ENCODE measurements at places on chromosomes 16 and 17.
A peak's percentile ranks its signal among the peaks of the same experiment; 100 is the strongest.

- DNase-seq, result peak; percentile 64
Observed at GRCh38 chr16:88455610-88456355, 2.7 kb downstream of the ZFPM1 start.

DNA sequence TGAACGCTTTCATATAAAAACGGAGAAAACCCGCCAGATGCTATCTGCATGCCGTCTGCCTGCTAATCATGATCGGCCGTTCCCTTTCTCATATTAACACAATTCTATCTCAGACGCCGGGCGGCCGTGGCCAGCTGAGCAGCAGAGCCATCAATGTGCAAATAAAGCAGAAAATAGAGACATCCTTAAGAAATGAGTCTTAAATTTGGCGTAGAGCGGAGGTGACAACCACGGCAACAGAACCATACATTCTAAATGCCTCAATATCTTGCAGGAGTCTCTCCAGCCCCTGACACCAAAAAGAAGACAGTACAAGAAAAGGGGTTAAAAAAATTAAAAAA is 2.7 kb upstream of the IRX5 start:
- no peak for DNase-seq

DNA sequence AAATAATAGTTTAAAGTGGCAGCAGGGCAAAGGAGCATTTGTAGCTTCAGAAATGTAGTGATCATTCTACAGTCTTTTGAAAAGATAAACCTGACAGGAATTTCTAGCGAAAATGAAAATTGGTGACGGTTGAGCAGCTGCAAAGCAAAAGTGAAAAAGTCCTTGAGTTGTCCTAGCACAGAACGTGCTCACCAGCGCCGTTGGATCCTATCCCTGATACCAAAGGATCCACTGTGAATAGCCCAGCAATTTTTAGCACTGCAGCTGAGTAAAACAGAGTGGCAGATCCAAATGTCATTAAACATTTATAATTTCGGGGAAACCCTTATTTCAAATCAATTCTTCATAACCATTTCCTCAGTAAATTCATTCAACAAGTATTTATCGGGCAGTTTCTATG is 453.8 kb upstream of the HSBP1 start:
- no peak for DNase-seq

DNA sequence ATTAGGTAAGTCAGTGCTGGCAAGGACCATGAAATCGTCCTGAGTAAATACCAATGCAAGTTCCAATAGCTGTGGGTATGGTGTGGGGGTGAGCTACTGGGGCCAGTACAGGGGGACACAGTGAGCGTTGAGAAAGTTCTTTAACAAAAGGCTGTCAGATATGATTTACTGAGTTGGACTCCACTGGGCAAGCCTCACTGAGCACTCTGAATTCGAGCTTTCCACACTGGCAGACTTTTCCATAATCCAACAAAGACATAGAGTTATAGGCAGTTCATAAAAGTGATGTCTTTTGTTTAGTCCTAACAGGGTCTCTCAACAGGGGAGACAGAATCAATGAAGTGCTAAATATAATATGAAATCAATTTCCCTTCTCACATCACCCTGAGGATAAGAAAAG is 489.0 kb downstream of the KCNJ2 start:
- DNase-seq, result no peak

DNA sequence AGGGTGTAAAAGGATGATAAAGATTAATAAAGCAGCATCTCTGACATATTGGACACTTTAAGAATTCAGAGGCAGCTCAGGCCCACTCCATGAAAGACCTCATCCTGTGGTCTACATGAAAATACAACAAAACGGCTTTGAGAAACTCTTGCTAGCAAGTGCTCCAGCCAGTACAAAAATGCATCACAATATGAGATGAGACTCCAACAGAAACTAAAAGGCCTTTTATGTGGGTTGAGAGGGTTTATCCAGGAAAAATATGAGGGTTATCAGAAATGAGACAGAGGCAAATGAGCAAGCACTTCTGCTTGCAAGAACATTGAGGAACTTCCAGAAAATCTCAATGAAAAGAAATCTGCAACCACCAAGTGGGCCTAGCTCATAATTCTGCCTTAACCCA is 65.7 kb downstream of the LITAF start:
- no peak for DNase-seq

- DNase-seq, result no peak
Observed at GRCh38 chr16:84808826-84809225, 11.0 kb upstream of the CRISPLD2 start.

DNA sequence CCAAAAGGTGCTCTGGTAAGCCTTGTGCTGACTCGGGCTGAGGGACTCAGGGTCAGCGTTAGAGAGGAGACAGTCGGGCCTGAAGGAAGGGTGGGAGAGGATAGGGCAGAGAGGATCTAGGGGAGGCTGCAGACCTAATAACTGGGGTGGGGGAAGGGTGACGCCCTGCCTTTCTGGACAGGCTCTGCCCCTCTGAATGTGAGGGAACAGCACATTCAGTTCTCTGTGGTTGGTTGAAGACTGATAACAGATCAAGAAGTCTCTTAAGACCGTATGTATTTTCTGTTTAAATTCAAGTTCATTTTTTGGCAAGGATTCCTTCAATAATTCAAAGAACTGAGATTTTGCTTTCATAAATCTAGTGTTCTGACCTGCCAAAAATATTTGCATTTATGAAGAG is 56.2 kb upstream of the TEKT3 start:
- no peak for DNase-seq

DNA sequence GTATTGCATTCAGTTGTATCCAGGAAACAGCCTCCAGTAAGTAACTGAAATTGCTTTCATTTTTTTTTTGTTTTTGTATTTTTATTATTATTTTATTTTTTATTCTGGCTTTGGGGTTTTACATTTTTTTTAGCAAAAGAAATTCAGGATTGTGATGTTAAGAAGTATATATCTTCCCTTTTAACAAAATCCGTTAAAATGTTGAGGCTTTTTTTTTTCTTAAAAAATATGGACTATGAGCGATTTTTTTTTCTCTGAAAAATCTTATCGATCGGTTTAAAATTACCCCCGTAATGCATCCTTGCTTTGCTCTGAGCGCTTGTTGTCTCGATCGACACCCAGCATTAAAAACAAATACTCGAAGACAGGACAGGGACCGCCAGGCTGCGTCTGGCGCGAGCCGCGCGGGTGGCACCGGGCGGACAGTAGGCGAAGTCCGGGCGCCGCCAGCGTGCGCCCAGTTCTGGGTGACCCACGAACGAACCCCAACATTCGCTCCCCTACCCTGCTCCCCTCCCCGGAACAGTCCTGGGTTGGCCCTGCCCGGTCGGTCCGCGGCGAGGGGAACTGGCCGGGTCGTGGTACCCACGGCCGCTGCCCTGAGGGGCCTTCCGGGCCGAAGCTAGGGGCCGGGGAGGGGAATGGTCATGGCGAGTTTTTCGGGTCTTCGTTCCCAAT is 482 bp downstream of the BAHCC1 start:
- DNase-seq, result no peak

- DNase-seq, result no peak
Observed at GRCh38 chr17:63480826-63481487, 4.1 kb downstream of the ACE start.

GRCh38 chr17:181245-182049 is at the start of gene DOC2B:
TSS of gene DOC2B (minus strand) at chr17:181650. CDS start at chr17:181479, 171 bp downstream.
- DNase-seq, result no peak

DNA sequence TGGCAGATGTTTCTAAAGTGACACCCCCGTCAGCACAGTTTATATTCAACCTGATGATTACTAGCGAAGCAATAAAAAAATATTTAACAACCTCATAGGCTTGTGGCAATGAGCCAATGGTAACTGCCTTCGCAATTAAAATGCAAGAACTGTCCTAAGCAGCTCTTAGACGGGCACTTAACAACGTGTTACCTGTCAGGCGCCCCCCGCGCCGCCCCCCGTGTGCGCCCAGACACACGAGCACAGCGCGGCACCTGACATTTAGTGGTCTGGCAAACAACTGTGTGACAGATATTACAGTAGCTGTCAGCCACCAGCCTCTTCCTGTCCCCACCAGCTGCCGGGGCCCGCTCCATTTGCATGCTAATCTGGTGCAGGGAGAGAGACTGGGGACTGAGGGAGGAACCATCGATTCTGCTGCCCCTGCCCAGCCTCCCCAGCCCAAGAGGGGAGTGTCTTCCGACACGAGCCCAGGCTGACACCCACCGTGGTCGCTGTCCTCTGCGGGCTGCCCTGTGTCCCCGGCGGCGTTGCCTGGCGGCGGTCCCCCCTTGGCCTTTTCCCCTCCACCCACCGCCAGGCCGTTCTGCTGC is 12.7 kb downstream of the NDUFAF8 start:
- DNase-seq, result no peak

GRCh38 chr17:2624292-2624731 is 30.9 kb downstream of the PAFAH1B1 start:
- DNase-seq, result no peak

GRCh38 chr16:80369138-80369958 is 171.4 kb upstream of the DYNLRB2 start:
- no peak for DNase-seq

DNA sequence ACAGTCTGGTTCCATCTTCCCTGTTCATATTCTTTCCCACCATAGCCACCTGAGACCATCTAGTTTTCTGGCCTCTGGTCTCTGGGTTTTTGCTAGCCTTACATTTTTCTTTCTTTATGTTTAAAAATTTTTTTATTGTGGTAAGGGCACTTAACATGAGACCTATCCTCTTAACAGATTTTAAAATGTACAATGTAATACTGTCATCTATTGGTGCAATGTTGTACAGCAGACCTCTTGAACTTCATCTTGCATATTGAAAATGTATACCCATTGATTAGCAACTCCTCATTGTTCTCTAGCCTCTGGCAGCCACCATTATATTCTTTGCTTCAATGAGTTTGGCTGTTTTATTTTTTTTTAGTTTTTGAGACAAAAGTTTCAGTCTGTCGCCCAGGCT is 39.2 kb downstream of the ITGAM start:
- no peak for DNase-seq

DNA sequence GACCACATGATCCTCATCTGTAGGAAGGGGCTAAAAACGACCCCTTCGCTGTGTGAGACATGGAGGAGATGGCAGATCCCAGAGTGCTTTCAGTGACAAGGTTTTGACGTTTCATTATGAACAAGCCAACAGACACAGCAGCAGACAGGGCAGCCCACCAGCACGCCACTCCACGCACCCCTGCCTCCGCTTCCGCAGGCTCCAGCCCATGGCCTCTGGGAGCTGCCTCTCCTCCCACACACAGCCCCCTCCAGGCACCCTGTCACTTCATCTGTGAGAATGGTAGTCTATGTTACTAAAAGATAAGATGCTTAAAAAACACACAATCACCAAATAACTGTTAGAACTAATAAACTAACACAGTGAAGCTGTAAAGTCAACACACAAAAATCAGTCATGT is 12.3 kb upstream of the ADCY7 start:
- no peak for DNase-seq

DNA sequence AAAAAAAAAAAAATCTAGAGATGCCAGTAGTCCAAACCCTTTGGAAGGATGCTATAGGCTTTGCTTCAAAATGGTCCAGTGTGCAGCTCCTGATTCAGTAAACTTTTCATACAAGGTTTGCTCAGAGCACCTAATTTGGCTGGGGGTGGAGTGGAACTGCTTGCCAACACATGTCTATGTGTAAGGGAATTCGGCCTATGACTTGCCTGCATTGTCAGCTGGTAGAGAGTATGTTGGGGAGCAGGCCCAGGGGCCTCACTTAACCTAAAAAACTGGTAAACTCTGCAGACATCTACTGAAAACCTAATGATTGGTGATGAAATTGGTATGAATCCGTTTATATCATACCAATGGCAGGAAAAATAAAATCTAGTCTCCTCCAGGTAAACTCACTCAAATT is 1.5 kb upstream of the MFSD6L start:
- DNase-seq, result no peak

DNA sequence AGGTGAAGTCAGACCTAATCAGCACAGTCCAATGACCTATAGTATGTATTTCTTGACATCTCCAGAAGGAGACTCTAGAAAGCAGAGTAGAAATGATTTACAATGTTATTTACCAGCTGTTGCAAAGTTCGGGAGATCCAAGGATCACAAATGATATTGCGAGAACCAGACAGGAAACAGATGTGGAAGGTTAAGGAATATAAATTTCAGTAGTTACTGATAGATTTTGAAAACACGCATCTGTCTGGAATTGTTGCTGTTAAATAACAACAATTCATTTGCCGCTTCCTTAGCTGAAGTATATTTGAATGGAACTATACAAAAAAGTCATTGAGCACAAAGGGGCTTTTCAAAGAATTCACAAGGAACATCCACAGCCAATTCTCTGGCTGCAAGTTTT is 72.0 kb downstream of the STXBP4 start:
- no peak for DNase-seq

GRCh38 chr16:27448532-27449433 is 46.8 kb downstream of the IL21R start:
- no peak for DNase-seq

GRCh38 chr16:57401943-57402640 is 2.5 kb upstream of the CCL17 start:
- no peak for DNase-seq

DNA sequence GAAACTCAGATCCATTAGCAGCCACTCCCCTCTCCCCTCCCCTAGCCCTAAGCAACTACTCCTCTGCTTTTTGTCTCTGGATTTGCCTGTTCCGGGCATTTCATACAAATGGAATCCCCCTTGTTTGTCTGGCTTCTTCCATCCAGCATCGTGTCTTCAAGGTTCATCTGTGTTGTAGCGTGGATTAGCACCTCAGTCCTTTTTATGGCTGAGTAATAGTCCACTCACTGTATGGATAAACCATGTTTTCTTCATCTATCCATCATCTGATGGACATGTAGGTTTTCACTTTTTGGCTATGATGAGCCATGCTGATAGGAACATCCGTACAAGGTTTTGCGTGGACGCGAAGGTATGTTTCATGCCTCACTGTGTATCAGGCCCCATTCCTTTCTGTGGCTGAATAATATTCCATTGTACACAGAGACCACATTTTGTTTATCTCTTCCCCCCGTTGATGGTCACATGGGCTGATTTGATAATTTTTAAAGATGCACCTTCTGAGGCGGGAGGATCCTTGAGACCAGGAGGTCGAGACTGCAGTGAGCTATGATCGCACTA is 8.9 kb upstream of the GSE1 start:
- no peak for DNase-seq

- DNase-seq, result no peak
Observed at GRCh38 chr17:6711681-6712057, 1.5 kb downstream of the SLC13A5 start.

- no peak for DNase-seq
Observed at GRCh38 chr17:83152227-83152744, 72.9 kb downstream of the METRNL start.

DNA sequence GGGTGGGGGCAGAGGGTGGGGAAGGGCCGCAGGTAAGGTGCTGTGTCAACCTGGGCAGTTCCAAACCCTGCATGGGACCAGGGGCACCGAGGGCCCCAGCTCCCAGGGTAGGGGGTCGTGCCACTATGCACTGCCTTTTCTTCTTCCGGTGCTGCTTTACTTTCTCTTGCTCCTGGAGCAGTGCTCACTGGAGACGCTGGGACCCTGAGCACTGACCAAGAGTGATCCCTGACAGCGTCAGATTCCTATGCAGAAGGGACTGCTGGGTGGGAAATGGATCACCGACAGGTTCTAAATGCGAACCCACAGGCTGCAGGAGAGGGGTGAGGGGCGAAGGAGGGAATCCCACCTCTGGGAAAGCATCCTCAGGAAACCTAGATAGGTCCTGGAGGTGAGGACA is 470.1 kb downstream of the SOX9 start:
- DNase-seq, result no peak

Measured in activated CD4-positive, alpha-beta T cell treated with anti-CD3 and anti-CD28 coated beads, Interleukin-2, amount 50 U/mL, for 4 hours (primary cell).